Activated T-helper 1 cell treated with anti-CD3 and anti-CD28 coated beads, Interleukin-2, amount 50 U/mL, for 16 hours (primary cell): ENCODE measurements at places on chromosomes 16 and 17.

- no peak for DNase-seq
These were observed 55.0 kb upstream of the METRNL start for GRCh38 chr17:83024218-83024971.

GRCh38 chr16:26317885-26318284, 626.1 kb downstream of the HS3ST4 start:
- no peak for DNase-seq

GRCh38 chr17:7932949-7933348, 943 bp downstream of the CNTROB start:
- no peak for DNase-seq

DNA sequence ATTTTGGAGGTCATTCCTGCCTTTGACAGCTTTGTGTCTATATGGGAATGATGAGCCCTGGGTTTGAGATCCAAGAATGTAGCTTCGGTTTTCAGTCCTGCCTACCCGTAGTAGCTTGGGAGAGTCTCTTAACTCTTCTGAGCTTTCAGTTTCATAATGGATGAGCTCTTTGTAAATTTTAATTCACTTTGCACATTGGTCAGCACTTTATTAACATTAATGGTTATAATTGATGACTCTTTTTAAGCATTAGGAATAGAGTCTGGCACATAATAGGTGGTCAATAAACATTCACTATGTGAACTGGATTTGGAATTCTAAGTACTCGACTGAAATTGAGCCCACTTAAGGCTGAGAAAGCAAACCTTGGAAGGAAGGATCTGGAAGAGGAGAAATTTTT, 17.3 kb downstream of the GPR139 start:
- no peak for DNase-seq

- no peak for DNase-seq
These were observed 31.8 kb upstream of the IRF8 start for GRCh38 chr16:85867189-85867588.

- no peak for DNase-seq
These were observed 22.5 kb upstream of the CHMP6 start for GRCh38 chr17:80969030-80969673.

DNA sequence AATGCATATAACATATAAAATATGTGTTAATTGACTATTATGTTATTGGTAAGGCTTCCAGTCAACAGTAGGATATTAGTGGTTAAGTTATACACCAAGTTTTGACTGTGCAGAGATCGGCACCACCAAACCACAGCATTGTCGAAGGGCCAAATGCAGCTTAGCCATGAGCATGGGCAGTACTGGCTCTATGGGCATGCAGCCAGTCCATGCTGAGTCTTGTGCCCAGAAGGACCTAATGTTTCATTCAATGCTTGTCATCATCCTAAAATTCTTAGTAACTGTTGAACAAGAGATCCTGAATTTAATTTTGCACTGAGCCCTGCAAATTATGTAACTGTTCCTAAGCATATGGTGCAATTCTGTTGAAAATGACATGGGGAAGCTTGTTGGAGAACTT, 233.4 kb upstream of the HS3ST3A1 start:
- no peak for DNase-seq

DNA sequence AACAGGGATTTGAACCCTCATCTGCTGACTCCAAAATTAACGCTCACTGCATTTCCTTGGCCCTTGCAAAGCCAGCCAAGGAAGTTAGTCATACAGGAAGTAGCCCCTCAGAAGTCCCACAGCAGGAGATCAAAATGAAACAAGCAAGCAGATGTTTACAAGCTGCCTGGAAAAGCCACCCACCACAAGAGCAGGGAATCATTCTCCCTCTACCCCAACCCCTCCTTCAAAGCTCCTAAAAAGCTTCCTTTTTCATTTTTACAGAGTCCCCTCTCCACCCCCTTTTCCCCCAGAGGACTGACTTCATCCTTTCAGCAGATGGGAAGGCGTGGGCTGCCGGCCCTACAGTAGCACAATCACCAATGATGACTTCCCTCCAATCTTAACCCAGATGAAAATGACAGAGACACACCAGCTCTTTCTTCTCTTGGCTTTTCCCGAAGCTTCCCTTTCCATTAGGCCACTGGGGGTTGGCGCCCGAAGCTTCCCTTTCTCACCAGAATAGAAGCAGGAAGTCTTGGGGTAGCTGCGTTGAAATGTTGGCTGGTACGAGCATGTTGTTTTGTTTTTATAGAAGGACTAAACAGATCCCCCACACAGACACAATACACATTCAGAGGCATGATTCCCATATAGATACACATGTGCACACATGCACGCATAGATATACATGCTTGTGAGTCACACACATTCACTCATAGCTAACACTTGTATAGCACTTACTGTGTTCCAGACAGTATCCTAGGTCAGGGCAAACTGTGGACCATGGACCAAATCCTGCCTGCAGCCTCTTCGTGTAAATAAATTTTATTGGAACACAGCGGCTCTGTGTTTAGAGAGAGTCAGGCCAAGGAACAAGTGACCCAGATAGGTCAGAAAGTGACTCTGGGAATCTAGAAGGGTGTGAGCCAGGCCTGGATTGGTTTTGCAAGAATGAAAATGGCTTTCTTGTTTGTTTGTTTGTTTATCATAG, 17.4 kb downstream of the ITPRIPL2 start:
- no peak for DNase-seq

- DNase-seq: no peak
These were observed 20.7 kb upstream of the OSGIN1 start for GRCh38 chr16:83932304-83932703.

DNA sequence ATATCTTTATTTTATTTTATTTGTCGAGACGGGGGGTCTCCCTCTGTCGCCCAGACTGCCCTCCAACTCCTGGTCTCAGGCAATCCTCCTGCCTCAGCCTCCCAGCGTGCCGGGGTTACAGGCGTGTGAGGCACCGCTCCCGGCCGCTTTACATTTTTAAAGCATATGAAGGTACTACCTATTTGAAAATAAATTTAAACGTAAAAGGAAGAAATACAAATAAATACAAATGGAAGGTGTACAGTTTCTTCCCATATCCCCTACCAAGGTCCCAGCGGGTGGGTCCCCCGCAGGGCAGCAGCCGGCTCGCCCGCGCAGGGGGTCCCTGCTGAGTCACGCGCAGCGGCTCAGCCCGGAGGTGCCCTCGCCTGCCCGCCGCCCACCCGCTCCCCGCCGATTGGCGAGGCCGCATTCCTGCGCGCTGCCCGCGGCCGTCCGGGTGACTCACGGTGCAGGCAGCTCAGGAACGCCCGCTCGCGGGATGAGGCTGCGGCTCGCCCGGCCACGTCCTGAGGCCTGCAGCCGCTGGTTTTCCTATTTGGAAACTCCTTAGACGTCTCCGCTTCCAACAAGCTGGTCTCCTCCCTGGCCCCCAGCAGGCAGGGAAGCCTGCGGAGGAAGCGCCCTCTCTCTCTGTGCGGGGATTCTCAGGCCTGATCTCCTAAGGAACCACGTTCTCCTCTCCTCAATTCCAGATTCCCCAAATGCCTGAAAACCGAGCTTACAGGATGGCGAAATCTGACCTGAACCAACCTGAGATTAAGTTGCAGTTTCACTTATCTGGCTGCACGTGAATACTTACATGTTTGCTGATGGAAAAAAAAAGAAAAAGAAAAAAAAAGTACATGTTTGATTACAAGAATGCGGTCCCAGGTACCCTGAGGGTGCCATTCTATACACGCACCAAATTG, 54.8 kb upstream of the MAP3K14 start:
- DNase-seq: no peak

DNA sequence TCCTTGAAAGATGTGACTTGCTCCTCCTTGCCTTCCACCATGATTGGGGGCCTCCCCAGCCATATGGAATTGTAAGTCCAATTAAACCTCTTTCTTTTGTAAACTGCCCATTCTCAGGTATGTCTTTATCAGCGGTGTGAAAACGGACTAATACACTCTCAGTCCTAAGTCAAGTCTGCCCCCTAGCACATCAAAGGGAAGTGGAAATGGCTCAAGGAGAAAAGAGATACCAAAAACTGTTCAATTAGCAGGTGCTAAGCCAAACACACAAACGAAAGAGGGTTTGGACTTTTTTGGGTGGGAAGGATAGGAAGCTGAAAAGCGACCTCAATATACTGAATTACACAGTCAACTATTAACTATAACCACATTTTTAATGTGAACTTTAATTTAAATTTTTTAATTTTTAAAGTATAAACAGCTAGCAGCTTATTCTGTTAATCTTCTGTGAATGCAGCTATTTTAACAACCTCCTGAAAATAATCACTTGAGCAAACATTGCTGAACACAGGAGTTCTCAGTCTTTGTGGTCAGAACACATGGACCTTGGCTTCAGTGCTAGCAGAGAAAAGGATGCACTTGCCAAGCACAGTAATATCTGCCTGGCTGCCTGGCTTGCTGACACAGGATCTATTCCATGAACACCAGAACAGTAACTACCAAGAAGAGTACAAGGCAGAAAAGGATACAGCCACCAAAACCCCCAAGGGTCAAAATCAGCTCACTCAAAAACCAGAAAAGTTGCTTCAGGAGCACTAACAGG, 10.9 kb downstream of the ZNF18 start:
- no peak for DNase-seq

GRCh38 chr17:29959658-29960337, 18.4 kb downstream of the EFCAB5 start:
- DNase-seq: no peak

GRCh38 chr17:1767358-1767757, 5.5 kb downstream of the SERPINF1 start:
- no peak for DNase-seq

DNA sequence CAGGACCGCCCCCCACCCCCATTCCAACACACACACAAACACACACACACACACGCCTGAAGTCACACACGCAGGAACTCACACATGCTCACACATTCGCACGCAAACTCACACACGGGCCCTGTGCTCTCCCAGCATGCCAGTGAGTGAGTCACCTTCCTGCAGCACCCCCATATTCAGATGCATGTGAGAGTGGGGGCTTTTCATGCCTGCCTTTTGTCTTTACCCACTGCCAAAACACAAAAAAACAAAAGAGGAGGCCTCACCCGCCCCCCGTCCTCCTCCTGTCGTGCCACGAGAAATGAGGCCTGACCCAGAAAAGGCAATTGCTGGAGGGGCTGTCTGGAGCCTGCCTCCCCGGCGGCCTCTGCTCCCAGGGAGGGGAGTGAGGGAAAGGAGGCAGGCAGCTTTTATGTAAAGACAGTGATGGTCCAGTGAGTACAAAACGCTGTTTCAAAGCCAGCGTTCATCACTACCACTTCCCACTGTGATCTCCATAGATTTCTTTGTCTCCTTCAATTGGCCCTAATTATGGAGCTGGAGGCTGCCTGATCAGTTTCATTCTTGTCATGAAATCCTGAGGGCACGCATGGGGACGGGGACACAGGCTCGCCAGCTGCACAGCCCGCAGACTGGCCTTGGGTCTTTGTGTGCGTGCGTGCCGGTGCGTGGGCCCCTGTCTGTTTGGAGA, 29.5 kb upstream of the GSE1 start:
- no peak for DNase-seq

DNA sequence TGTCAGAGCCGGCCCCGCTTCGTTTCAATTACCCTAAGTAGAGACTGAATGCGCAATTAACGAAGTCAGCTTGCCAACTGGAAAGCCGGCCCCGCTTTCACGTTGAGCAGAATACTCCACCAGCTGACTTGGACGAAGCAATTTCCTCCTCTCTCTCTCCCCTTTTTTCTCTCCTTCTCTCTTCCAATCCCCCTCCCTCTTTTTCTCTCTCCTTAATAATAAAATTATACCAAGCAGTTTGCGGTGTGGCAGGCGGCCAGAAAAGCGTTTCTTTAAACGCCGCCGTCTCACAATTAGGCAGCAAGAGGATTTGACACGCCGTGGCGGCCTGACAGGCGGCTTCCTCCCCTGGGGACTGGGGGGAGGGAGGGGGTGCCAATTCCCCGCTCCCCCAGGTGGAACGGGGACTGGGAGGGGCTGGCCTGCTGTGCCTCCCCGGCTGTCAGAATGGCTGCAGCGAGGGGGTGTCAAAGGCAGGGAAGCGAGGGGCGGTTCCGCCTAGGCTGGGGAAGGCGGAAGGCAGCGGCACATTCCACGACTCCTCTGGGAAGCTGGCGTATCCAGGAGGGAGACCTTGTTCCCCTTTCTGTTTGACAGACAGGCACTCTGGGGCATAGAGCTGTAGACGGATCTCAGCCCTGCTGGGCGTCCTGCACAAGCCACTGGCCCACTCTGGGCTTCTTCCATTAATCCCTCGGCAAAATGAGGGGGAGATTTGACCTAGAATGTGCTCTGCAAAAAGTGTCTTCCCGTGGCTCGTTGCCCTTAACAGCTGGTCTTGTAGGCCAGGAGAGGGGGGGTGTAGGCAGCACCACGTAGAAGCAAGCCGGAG, 52.7 kb downstream of the SREBF1 start:
- no peak for DNase-seq

GRCh38 chr16:9115277-9115676, 23.8 kb downstream of the HAPSTR1 start:
- DNase-seq: no peak

- no peak for DNase-seq
These were observed 36.7 kb downstream of the ZNRF1 start for GRCh38 chr16:75035410-75035968.

DNA sequence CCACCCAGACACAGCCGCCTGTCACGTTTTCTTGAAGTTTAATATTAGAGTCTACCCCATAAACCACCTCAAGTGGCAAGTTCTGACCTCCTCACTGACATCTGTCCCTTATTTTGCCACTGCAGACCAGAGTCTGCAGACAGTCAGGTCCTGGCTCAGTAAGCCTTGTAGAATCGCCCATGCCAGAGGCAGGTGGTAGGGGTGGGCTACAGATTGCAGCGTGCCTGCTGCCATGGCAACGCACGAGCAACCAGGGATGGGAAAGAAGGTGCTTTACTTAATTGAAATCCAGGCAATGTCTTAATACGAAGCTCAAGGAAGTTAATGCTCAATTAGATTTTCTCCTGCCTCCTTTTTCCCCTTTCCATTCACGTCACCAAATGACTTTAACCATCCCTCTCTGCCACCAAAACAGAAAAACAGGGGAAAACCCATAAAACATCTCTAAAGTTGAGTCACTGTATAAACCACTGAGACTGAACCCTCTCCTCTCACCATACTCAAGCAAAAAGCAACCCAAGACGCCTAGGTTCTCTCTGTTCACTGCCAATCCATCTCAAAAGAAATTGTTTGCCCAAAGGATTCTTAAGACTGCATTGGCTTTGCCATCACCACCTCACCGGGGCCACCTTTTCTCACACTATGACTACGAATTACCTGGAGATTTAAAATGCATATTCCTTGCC, 228.8 kb downstream of the SLC39A11 start:
- no peak for DNase-seq

DNA sequence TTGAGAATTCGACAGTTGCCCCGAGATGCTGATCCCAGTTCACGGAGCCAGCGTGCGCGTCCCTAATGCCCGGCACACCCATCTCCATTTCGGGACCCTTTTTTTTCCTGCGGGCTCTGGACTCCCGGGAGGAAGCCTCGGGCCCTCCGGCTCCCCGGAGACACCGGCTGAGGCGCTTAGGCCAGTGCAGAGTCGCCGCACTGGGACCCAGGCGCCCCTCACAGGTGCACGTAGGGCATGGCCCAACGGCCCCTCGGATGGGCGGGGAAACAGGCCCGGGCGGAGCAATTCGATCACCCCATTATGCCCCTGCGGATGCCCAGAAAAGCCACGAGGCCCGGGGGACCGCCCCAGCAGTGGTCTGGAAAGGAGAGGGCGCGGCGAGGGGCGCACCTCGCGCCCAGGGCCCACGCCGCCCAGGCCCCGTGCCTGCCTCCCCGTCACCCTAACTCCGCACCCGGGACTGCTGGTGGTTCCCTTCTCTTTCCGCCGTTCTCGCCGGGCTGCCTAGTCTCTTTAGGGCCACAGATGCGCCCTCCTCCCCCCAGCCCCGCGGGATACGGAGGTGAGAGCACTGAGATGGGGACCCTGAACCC, 18.5 kb upstream of the ZFHX3 start:
- DNase-seq: no peak

GRCh38 chr16:24900230-24900629, 54.5 kb downstream of the SLC5A11 start:
- no peak for DNase-seq

GRCh38 chr17:28948873-28949184, 2.5 kb downstream of the PHF12 start:
- no peak for DNase-seq
